Islet precursor cell (in vitro differentiated cells): ENCODE measurements at places on chromosomes 12 and 14.

- peak; percentile 87 for DNase-seq
Observed at GRCh38 chr12:121872546-121873215, 14.0 kb upstream of the HPD start.

GRCh38 chr12:10632226-10632625 lies 18.8 kb upstream of the MAGOHB start:
- DNase-seq, result no peak

- DNase-seq, result no peak
Observed at GRCh38 chr12:2226641-2227040, 173.9 kb downstream of the CACNA1C start.

DNA sequence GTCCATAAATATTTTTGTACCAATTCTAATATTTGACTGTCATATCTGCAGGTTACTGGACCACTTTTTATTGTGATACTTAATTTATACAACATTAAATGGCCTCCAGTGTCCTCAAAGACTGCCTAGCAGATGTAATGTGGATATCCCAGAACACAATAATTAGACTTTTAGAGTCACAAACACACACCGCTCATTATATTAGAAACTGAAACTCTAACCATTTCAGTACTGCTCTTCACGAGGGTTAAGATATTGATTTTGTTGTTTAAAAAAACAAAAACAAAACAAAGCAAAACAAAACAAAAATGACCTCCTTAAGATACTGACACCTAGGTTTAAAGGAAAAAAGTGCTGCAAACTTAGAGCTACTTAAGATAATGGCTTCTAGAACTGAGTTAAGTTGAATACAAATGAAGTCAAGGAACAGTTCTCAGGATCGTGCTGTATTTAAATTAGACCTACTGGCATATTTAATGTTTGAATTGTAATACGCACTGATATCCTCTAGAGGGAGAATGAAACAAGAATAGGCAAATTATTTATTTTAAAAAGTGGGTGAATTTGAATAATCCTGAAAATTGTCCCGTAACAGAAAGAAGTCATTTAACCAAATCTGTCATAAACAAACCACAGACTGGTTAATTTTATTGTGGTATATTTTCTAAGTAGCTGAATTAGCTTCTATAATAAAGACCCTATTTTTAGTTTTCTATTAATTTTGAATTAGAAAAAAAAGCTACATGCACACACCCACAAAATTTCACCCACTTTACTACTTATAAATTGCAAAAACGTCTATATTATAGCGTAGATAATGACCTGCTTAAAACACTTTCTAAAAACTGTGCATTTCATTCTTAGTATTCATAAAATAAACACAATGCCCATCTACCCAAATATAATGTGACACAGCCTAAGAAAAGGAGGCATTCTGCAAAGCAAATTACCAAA lies 395.2 kb upstream of the DCN start:
- DNase-seq, result no peak

GRCh38 chr12:57046947-57047890 lies 2.7 kb downstream of the MYO1A start:
- no peak for DNase-seq

GRCh38 chr12:99142651-99143050 lies 497.6 kb downstream of the APAF1 start:
- DNase-seq, result no peak

- DNase-seq, result peak; percentile 89
Observed at GRCh38 chr12:575948-576614, 87.2 kb downstream of the NINJ2 start.

GRCh38 chr12:76998908-76999556 lies 66.3 kb downstream of the E2F7 start:
- DNase-seq, result no peak

GRCh38 chr12:132904718-132905328 lies 17.4 kb upstream of the CHFR start:
- DNase-seq, result peak; percentile 79

- DNase-seq, result no peak
Observed at GRCh38 chr12:28591831-28592230, 401.6 kb downstream of the CCDC91 start.
